ENCODE measurements at places on chromosomes 6 and 20.

DNA sequence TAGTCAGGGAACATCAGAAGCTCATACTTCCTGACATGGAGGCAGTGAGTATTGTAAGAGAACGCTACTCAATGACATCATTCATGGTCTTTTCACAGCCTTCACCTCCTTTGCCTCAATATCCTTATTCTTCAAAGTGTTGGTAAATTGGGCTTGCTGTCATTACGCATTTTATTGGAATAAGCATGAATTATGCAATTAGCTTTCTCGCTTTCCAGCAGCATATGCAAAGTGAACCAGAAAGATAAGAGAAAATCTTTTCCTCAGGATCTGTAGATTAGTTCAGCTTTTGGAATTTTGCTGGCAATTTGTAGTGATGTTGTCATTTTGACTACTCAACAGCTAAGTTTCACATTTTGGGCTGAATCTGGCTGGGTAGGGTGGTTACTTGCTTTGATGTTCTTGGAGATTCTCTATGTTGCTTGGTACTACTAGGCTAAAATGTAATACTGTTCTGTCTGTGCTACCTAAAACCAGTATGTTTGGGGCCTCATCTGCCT is 1012.1 kb downstream of the KIF16B start:
- DNase-seq = no peak

DNA sequence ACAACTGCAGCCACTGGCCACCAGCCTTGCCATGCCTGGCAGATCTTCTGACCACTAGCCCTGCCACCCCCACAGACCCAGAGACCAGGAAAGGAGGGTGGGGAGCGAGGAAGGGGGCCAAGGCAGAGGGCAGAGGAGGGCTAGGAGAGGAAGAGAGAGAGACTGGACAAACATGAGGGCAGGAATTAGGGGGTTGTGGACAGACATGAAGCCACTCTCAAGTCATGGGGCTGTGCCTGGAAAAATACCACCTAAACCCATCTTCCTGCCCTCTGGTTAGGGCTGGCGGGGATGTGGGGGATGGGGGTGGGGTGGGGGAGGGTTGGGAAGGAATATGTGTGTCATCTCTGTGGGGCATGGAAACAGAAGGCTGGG is 1.4 kb upstream of the SLC29A1 start:
- no peak for DNase-seq

GRCh38 chr20:17897566-17898307 is 70.9 kb downstream of the SNX5 start:
- no peak for DNase-seq

DNA sequence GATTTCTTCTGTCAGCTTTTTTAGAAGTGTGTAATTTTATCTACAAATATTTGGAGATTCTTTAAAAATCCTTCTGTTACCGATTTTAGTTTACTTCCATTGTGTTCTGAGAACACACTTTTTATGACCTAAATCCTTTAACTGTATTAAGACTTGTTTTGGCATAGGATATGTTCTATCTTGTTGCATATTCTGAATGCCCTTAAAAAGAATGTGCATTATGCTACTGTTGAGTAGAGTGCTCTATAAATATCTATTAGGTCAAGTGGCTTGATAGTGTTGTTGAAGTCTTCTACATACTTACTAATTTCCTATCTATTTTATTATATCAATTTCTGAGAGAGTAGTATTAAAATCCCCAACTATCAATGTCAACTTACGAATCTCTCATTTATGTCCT is 502.2 kb downstream of the MAFB start:
- DNase-seq = no peak

- no peak for DNase-seq
These were observed 23.8 kb downstream of the IYD start for GRCh38 chr6:150392452-150393220.

DNA sequence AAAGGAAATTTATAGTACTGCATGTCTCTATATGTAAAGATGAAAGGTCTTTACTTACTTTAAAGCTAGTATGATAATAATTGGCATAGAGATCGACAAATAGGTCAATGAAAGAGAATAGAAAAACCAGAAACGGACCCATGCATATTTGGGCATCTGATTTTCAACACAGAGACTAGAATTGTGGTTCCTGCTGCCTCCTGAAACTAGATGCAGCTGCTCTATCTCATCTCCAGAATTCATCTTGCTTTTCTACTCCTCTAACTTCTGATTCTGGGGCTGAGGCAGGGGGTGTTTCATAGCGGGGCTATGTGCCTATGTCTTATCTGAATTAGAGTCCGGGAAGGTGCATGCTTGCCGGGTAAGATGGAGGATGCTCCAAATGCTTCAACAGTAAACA is 105.9 kb downstream of the ADTRP start:
- no peak for DNase-seq

- no peak for DNase-seq
These were observed 109.7 kb upstream of the MMS22L start for GRCh38 chr6:97392735-97393134.

DNA sequence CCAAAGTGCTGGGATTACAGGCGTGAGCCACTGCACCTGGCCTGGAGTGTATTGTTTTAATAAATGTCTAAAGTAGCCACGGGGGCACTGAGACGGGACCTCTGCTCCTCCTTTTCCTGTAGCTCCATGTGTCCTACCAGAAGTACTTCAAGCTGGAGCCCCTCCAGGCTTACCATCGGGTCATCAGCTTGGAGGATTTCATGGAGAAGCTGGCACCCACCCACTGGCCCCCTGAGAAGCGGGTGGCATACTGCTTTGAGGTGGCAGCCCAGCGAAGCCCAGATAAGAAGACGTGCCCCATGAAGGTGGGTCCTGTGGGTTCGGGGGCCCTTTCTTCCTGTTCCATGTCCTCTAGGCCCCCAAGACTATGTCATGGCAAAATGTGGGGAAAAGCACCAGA is 7.5 kb downstream of the POFUT1 start:
- DNase-seq = no peak

DNA sequence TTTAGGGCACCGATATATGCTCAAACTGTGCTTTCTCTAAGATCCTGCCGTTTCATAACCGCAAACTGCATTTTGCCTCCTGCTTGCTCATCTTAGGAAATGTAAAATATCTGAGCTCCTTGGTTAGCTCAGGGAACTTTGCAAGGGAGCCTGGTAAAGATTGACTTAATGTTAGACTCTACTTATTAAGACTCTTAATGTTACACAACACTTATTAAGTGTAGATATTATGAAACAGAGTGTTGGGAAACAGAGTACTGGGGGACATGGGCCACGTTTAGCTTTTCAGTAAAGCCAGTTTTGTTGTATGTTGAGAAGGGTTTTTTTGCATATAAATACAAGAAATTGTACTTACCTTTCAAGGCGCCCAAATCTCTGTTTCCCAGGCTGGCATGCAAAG is 1.9 kb downstream of the LTV1 start:
- DNase-seq = no peak

DNA sequence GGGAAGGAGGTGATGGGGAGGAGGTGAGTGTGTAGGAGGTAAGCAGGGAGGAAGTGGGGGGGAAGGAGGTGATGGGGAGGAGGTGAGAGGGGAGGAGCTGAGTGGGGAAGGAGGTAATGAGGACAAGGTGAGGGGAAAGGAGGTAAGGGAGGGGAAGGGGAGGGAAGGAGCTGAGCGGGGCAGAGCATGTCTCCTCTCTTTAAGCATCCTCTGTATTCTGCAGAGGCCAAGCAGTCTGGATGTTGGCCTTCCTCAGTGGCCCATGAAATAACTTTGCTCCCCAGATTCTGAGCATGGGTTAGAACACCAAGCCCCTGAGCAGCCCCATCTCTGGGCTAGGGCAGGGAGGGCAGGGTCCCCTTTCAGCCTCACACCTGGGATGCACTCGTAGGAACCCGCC is 84.6 kb downstream of the EDN3 start:
- no peak for DNase-seq

DNA sequence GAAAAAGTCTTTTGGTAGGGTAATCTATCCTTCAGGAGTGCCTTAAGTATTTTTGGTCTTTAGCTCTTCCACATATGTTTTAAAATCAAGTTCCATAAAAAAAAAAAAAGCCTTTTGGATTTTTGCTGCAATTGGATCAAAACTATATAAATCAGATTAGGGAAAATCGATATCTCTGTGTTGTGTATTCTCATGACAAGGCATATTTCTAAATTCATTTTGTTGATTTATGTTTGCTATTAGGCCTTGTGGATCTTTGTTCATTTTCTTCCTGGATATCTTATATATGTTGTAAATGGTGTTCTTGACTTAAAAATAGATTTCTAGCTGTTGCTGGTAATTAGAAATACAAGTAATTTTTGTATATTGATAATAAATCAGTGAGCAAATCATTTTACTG is 8.8 kb downstream of the HSF2 start:
- no peak for DNase-seq
